Erythroblast (primary cell): ENCODE measurements at places on chromosomes 3 and 15.

- DNase-seq: no peak
Measured at GRCh38 chr3:113274425-113275257, 63.3 kb downstream of the BOC start.

GRCh38 chr3:123315271-123315595 lies 113.5 kb downstream of the SEC22A start:
- DNase-seq: no peak

GRCh38 chr3:172717493-172718088 lies 6.7 kb upstream of the NCEH1 start:
- peak; percentile 26 for DNase-seq

- DNase-seq: no peak
Measured at GRCh38 chr3:4429648-4430350, 37.3 kb downstream of the SUMF1 start.

DNA sequence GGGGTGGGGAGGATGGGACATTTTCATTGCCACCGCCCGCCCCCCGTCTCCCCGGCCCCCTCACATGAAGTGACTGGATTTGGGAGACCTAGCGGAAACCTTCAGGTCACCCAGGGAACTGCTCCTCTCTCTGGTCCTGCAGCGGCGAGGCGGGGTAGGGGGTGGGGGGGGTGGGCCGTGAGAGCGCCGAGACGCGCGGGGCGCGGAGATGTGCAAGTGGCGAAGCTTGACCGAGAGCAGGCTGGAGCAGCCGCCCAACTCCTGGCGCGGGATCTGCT lies 712 bp upstream of the MME start:
- DNase-seq: no peak

DNA sequence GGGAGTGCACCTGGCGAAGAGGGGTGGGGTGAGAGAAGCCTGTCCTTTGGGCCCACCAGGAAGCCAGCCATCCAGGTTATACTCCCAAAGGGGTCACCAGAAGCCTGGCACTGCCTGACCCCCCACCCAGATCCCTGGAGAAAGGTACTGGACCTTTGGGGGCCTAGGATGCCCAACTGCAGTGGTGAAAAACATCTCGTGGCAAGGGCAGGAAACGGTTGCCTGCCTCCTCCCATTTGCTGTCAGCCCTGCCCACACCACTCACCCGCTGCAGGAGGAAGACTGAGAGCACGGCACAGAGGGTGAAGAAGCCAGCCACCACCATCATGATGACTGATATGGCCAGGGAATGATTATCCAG lies 2.2 kb upstream of the ULK3 start:
- no peak for DNase-seq

DNA sequence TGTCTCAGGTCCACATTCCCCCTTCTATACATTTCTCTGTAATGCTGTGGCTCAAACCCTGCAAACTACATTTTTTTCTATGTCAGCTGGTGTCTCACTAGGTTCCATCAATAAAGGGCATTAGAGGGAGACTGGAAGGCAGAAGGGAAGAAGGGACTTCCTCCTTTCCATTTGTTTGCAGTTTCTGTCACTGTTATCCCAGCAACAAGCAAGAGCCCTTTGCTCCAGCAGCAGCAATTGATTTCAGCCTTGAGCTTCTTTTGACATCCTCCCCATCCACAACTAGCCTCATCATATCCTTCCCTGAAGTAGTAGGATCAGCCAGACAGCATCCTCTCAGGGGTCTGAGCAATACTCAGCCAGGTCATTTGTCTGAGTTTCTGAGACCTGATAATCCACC lies 5.3 kb upstream of the NCK1 start:
- DNase-seq: no peak

DNA sequence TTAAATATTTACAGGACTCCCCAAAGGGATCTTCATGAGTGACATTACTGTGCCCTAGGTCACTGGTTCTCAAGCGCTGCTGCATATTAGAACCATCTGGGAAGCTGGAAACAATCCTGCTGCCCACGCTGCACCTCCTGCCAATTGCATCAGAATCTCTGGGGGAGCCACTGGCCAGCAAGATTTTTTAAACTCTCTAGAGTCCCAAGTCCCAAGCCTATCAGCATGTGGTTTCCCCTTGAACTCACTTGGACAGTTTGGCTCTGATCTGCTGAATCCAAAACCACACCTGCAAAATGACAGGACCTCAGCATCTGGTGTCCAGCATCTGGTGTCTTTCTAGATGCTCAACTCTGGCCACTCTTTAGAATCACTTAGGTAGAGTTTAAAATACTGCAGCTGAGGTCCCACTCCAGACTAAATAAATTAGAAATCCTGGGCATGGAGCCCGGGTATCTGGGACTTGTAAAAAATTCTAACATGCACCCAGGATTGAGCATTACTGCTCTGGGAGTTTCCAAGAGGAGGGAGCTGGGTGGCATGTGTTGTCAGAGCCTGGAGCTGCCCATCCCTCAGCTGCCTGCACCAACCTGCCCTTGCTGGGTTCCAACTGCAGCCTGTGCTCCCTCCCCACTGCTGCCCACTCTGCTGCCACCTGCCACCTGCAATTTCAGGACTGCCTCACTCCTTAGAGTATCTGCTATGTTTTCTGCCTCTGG lies 311.3 kb downstream of the SLC9A9 start:
- no peak for DNase-seq

DNA sequence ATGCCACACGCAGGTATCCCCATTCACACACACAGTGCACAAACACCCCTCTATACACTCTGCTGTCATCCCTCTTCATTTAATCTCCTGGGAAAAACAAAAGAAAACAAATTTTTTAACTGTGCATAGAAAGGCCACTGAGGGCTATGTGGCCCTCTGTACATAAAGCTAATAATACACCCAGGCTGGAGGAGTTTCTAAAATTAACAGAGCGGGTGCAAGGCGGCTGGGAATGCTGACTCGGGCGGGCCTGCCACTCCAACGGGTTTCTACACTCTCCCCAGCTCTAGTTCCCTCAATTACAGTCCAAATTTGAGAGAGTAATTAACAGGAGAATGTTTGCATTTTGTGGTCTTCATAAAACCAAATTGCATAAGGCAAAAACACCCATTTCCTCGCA lies 23.1 kb downstream of the HCN4 start:
- DNase-seq: no peak

- no peak for DNase-seq
Measured at GRCh38 chr15:100001405-100001804, 268.2 kb upstream of the LYSMD4 start.

DNA sequence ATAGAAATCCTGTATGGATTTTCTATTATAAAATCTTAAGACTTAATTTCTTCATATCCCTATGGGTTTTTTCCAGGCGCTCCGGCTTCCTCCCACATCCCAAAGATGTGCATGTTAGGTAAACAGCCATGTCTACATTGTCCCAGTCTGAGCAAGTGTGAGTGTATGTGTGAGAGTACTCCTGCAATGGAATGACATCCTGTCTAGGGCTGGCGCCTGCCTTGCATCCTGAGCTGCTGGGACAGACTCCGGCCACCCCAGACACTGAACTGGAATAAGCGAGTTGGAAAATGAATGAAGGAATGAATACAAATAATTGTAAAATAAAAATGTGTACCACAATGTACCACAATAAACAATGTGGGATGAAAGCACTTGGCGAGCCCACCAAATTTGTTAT lies 69.2 kb downstream of the RFTN1 start:
- no peak for DNase-seq

DNA sequence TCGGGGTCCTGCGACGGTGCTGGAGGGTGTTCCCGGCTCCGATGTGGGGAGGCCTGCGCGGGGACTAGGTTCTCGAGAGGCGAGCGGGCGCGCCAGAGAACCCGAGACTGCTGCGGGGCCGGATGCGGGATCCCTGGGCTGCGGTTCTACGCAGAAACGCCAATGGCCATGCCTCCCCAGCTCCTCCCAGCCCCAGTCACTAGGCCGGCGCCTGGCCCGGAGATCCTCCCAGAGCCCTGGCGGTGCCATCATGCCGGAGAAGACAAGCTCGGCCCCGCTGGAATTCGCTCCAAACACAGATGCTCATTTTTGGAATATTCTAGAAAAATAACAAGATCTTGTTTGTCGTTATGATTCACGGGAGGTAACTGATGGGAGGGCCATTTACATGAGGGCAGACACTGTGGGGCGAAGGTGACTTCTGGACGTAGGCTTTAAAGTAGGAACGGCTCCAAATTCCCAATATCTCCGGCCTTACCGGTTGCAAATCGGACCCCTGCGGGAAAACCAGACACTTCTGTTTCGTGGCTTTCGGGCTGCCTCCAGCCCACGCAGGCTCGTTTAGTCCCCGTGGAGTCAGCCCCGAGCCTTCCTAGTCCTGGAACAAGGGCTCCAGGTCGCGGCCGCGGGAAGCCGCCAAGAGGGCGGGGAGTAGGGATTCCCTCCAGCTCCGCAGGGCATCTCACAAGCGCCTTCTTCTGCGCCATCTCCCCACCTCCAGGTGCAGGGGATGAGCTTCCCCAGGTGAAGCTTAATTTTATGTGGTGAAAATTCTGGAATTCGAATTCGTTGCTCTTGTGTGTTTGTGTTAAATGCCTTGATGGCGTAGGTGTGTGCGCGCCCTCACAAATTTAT lies 74.8 kb upstream of the POLG start:
- DNase-seq: no peak

DNA sequence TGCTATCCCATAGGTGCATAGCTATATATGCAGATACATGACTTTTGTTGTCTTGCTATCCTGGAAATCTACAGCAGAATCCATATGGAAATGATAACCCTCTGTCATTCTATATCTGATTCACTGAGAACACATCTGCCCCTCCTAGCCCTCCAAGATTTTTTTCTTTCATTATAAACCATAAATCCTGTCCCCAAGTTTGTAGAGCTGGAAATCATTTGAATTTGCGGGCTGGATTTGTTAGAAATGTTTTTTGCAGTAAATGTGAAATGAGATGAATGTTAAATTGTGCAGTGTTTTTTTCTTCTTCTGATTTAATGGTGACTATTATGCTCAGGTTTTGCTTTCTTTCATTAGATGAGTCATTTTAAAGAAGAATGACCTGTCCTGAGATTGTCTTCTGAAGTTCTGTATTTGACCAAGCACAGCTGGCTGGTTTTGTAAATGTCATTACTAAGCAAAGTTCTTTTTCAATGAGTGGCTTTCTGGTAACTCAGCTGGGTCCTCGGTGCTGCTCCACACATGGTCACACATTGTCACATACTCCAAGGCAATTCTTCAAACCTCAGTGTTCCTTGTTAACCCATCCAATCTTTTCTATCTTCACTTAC lies 25.3 kb upstream of the ABHD17C start:
- DNase-seq: no peak

- no peak for DNase-seq
Measured at GRCh38 chr15:26928051-26928450, 42.9 kb upstream of the GABRG3 start.

- no peak for DNase-seq
Measured at GRCh38 chr15:67389975-67390374, 131.0 kb upstream of the C15orf61 start.

GRCh38 chr3:186361762-186362536 lies at the start of gene DGKG:
TSS of gene DGKG (minus strand) at chr3:186362234. CDS start at chr3:186320459, 41,775 bp downstream.
- no peak for DNase-seq

DNA sequence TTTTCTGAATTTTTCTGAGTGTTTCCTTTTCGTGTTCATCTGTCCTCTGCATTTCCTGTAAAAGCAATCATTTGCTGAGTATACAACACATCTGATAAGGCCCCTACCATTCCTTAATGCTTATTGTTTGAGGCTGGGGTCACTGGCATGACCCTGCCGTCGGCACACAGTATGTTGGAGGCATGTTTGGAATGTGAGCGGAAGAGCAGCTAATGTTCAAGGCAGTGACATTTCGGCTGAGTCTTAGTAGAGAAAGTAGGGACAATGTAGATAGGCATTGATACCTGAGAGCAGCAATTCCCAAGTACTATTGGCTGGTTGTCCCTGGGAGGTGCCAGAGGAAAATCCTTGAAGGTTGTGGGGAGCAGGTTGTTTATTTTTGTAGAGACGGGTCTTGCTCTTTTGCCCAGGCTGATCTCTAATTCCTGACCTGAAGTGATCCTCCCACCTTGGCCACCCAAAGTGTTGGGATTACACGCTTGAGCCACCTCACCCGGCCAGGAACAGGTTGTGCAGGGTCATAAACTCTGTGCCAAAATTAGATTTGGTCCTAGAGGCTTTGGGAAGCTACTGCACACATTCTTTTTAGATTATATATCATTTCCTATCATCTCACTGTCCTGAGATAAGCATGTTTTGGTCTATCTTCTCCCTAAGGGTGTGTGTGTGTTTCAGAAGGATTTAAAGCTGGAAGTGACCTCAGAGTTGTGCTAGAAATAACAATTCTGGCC lies 13.5 kb downstream of the PTPN23 start:
- DNase-seq: peak; percentile 52

- no peak for DNase-seq
Measured at GRCh38 chr3:108403198-108403597, 106.8 kb downstream of the HHLA2 start.

DNA sequence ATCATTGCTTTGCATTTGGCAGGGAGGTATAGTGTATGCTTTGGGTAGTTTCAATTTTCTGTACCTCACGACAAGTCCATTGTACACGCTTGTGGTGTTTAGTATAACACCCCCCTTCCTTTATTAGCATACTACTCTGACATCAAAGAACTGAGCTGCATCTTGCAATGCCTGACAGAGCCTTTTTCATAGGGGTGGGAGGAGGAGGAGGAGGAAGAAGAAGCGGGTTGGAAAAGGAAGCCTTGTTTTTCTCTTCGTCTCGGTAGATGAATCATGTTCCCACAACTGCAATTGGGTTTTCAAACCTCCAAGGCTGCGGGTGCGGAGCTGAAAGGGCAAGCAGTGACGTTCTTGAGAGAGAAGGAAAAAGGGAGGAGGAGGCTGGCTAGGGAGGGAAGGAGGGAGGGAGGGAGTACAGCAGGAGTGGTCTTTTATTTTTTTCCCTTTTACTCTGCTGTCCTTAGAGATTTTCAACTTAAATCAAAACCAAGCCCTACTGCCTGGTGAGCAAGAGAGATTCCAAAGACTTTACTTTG lies 175.7 kb downstream of the KLHL25 start:
- no peak for DNase-seq

GRCh38 chr15:78282324-78282723 lies 17.1 kb downstream of the SKIC8 start:
- DNase-seq: no peak

GRCh38 chr15:85800478-85801123 lies 5.9 kb upstream of the KLHL25 start:
- DNase-seq: no peak

DNA sequence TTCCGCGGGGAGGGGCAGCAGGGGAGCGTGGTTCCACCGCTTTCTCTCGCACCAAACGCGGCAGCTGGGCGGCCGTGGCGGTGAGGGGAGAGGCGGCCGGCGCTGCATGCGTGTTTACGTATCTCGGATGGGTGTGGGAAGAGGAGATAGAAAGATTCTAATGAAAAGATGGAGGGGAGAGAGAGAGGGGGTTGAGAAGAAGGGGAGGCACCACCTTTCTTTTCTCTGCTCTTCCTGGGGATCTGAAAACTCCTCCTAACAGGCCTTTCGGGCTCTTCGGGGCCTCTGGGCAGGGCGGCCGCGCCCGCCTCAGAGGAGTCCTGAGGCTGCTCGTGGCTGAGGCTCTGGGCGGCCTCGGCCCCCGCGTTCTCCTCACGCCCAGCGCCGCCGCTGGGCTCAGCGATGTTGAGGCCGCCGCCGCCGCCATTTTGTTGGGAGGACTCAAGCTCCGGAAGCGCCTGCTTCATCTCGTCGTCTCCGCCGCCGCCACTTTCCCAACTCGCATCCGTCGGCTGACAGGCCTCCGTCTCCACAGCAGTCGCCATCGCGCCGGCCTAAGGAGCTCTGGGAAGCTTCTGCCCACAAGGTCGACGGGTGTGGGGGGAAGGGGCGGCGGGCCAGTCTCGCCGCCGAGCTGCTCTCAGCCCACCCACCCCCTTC lies 473 bp downstream of the TASOR start:
- DNase-seq: peak; percentile 90
